ENCODE measurements at places on chromosomes 3 and 15. TPM values are rescaled to one million over a fixed set of nuclear protein-coding genes. Genes with fewer than 3 reads are reported as not detected.

- H3K27me3 ChIP-seq = no peaks in the 10 kb centered on the region
- no peak overlapping the region for H3K4me3 ChIP-seq
- no peaks in the 10 kb centered on the region for H3K36me3 ChIP-seq
- H3K27ac ChIP-seq = no peak overlapping the region
- no peaks in the 10 kb centered on the region for H3K4me1 ChIP-seq
- no peak for DNase-seq
These were observed 158.4 kb upstream of the NAALADL2 start for GRCh38 chr3:174700736-174701135.

DNA sequence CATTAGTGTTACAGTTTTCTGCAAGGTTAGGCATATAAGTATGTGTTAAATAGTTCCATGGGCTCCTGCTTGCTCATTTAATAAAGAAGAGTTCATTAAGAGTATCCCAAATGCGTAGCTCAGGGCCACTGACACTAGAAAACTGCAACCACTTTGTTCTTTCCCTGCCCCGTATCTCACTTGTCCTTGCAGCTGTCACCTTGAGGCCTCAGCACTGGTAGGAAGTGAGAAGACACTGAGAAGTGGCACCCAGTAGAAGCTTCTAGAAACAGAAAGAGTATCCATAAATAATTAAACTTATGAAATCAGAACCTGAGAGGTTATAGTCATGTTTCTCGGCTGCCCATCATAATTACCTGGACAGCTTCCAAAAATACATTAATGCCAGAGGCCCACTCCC, 266.0 kb downstream of the KCNMB2 start:
- H3K4me1 ChIP-seq = no peaks in the 10 kb centered on the region
- H3K27me3 ChIP-seq = no peaks in the 10 kb centered on the region
- no peak overlapping the region for H3K27ac ChIP-seq
- H3K4me3 ChIP-seq = no peak overlapping the region
- no peak for DNase-seq

The STRIT1 gene
- not detected for total RNA-seq

The INKA1 gene
- 8.8 TPM for total RNA-seq
